AG09319 (cell line): ENCODE measurements at places on chromosomes 12 and 14.

DNA sequence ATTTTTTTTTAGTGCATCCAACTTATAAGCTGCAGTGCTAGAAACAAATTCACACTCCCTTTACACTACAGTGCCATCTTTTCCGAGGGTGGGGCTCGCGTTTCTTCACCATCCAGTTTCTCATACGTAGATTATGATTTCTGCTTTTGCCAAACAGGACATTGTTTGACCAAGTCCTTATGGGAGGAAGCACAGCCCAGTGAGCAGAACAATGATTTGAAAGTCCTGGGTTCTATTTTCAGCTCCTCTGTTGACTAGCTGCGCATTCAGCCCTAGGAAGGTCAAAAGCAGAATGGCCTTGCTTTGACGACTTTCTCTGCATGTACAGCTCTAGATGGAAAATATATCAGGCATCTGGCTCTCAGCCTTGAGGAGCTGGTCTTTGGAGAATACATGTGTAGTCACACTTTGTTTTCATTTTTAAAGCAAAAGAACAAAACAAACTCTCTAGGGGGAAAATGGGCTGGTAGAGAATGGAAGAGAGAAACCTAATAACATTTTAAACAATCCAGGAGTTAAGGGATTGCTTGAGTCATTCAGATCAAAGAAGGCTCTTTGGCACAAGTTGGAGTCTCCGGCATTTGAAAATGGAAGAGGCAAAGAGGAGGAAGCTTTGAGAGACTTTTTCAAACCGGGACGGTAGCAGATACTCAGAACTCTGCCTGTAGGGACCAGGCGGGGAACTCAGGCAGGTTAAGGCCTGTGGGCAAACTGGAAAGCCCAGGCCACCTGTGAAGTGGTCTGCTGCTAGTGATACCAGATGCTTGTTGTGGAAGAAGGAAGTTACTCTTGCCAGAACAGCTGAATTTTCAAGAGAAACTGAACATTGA lies 257.3 kb upstream of the PLEKHG7 start:
- no peak for DNase-seq

GRCh38 chr12:109461049-109461845 lies 15.9 kb downstream of the KCTD10 start:
- DNase-seq, result no peak

DNA sequence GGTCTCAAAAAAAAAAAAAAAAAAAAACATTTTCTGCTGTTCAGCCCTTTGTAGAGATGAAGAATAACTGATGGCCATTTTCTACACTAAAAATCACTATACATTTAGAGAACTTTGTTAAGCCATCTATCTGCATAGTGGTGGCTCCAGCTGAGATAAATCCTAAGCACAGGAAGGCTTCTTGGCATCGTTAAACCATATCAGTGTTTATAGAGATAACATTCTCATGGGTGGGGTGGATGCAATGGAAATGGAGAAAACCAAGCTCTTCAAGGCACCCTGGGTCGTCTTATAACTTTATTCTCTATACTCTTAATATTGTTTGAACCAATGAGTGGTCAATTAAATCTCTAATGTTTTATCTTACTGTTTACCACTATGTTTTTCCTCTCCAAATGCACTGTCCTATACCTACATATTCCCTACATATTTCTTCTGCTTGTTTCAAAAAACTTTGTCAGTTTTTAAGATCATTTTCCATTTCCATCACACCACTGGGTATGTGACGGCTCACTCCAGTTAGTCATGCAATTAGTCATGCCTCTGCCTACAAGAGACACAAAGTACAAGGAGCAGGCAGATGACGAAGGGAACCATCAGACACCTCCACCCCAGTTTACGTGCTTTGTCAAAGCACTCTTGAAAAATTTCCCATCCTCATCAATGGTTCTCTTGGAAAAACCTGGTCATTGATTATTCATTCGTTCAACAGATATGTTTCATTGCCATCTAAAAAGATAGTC lies 119.3 kb upstream of the OVCH1 start:
- no peak for DNase-seq

GRCh38 chr14:69694730-69695281 lies 72.1 kb upstream of the SRSF5 start:
- DNase-seq, result no peak

- no peak for DNase-seq
Measured at GRCh38 chr12:50536831-50537537, 32.2 kb downstream of the DIP2B start.

GRCh38 chr14:50666772-50667683 lies 1.1 kb downstream of the SAV1 start:
- peak; percentile 30 for DNase-seq

GRCh38 chr12:123242116-123242904 lies 9.1 kb downstream of the MTRFR start:
- DNase-seq, result no peak

DNA sequence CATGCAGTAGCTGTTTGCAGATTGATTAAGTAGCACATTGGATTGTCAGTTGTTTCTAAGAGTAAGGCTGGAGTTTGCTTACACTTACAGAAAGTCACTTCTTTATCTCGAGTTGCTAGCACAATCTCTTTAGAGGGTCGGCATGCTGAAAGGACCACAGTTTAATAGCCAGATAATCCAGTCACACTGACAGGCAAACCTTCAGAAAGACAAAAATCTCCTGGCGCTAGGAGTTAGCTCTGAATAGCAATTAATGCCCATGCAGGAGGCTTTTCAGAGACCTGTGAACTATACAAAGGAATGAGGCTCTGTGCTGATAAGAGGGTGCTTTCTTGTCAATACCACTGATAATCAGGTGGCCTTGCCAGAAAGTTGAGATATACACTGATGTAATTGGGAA lies 1043.0 kb downstream of the AACS start:
- no peak for DNase-seq

GRCh38 chr14:66498311-66498710 lies 9.6 kb upstream of the GPHN start:
- DNase-seq, result no peak

- DNase-seq, result no peak
Measured at GRCh38 chr12:47757840-47758583, 668 bp downstream of the RAPGEF3 start.

DNA sequence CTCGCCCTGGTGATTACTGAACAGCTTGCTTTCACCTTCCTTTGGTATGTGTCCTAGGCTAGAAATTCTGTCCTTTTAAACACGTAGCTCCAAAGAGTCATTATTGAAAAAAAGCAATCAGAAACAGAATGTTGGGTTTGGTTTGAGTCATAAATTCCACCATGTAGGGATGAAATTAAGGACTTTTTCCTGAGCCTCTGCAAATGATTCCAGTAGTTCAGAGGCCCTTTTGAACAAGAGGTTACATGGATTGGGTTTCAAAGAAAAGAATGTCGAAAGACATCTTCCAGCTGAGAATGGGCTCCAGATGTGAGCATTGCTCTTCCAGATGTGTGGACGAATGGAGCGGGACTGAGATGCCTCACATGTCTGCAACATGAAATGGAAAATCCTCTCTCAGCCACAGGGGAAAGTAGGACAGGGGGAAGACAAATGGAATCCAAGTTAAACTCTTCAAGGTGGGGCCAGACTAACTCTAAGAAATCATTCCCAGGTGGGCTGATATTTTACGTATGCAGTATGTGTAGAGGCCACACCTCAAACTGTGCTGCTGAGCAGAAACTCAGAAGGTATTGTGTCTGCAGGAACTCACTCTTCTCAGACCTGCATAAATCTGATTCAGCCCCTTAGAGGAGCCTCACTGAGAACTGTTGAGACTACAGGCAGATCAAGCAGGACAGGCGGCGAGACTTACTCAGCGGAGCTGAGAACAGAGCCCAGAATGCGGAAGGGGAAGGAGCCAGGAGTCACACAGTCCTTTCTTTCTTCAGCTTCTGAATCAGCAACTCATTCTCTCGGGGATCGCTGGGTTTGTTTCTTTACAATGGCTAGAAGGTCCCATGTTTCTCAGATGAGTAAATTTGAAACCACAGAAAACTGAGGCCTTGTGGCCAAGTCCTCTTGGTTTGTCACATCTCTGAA lies 23.3 kb upstream of the EMP1 start:
- DNase-seq, result peak; percentile 84

DNA sequence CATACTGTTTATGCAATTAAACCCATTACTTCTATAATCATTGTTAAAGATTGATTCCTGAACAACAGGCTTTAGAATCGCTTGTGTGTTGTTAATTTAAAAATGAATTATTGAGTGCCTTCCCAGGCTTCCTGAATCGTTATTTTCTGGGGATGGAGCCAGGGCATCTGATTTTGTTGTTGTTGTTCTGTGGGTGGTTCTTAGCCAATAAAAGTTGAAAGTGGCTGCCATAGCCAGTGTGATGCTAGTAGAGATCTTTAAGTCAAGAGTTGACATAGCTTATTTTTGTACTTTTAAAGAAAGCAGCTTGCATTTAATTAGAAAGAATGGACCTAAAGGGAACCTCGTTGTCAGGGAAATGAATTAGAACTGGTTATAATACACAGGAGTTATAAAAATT lies 6.4 kb downstream of the GOLGA5 start:
- DNase-seq, result no peak
